Vagina (tissue), 2 donors: ENCODE measurements at places on chromosomes 16 and 17.

DNA sequence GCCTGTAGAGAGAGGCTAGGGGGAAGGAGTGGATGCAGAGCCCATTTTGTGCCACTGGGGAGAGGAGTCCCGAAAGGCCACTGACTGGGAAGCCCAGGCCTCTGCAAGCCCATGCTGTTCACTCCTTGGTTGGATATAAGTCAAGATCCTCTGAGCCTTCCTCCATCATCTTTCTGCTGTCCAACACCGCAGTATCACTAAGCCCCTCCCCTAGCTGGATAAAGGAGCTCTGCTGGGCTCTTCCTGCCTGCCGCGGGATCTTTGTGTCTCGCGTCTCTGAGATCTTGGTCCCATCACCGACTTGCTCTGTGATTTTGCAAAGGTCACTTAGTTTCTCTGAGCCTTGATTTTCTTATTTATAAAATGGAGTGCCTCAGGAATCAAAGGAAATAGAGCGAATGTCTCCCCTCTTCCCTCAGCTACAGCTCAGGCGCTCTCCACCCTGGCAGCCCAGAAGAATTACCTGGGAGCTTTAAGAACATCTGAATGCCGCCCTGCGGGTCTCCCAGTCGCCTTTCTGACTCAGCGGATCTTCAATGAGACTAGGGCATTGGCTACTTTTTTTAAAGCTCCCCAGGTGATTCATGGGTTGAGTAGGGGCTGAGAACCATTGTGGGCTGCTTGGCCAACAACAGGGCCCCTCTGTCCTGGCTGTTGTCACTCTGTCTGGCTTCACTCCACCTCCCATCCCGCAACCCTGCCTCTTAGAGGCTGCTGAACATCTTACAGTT, 25.2 kb upstream of the TMEM220 start:
- DNase-seq = no peak

- no peak for DNase-seq
These were observed 238.1 kb downstream of the MSI2 start for GRCh38 chr17:57494443-57494842.

- no peak for DNase-seq
These were observed 265.9 kb upstream of the SALL1 start for GRCh38 chr16:51416926-51417325.

GRCh38 chr16:4142268-4142667, 26.0 kb upstream of the ADCY9 start:
- no peak for DNase-seq

DNA sequence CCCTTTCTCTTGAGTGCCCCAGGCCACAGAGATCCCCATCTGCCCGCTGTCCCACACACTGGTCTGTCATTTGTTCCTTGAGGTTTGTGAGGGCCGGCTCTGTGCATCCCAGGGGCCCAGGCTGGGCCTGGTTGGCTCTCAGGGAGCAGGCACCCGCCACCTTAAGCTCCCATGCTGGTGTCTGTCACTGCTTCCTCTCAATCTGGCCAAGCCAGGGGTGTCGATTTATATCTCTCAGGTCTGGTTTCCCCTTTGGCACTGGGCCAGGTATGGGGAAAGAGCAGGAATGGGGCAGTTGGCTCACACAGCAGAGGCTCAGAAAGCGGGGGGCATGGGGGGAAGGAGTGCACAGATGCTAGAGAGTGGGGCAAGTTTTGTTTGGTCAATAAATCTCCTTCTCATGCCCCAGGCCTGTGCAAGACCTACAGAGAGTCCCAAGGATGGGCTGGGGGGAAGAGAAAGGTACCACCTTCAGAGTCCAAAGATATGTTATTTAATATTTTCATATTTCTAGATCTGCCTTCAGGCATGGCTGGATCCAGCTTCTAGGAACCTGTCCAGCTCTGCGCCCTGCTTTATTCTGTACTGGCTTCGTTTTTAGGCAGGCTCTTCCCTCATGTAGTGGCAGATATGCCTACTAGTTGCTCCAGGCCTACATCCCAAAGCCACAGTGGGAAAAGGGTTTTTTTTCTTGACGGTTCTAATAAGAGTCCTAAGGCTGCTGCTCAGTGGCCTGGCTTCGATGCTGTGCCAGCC, 34.3 kb downstream of the IL4R start:
- DNase-seq = no peak

DNA sequence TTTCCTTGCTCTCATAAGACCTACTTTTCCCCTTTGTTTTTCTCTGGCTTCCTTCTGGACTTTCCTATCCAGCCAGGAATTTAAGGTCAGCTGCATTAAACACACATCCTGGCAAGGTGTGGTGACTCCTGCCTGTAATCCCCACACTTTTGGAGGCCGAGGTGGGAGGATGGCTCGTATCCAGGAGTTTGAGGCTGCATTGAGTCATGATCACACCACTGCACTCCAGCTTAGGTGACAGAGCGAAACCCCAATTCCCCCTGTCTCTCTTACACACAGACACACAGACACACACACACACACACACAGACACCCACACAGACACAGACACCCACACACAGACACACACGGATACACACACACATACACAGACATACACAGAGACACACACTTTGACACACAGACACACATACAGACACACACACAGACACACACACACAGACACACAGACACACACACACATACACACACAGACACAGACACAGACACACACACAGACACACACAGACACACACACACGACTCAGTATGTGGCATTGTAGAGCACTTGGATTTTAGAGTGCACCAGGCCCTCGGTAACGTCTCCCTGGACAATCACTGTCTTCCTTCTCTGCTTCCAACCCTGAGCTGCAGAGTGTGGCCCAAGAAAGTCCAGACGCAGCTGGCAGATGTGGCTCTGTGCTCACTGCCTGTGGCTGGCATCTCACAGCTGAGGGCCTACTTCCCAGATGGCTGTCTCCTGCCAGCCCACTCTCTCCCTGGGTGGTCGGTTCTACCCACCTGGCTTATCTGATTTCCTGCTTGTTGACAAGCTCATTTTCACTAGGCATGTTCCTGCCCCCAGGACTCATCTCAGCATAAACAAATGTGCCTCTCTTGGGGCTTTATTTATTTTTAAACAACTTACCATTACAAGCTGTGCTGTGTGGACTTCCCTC, 39.0 kb downstream of the NLRP1 start:
- DNase-seq = peak; percentile 79

DNA sequence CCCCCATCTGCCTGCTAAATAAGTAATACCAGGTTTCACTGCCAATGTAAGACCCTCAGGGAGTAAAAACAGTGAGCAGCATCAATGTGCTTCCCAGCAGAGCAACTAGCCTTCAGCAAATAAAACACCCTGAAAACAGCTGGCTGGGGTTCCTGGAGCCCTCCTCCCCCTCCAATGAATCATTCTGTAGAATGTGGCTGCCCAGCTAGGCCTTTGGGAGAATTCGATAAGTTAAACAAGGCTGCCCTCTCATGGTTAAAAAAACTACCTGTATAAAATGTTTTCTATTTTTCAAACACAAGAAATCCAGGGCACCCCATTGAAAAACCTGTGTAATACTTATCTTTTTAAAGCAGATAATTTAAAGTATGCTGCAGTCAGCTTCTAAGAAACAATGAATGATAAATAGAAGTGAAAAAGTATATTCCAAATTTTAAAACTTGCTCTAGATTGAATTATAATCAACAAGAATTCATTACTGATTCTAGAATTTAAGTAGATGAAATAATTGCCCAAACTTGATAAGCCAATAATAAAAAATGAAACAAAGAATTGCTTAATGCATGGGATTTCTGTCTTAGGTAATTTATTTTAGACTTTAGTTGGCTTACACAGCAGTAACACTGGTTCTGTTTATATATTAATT, 9.4 kb upstream of the TOM1L1 start:
- no peak for DNase-seq

DNA sequence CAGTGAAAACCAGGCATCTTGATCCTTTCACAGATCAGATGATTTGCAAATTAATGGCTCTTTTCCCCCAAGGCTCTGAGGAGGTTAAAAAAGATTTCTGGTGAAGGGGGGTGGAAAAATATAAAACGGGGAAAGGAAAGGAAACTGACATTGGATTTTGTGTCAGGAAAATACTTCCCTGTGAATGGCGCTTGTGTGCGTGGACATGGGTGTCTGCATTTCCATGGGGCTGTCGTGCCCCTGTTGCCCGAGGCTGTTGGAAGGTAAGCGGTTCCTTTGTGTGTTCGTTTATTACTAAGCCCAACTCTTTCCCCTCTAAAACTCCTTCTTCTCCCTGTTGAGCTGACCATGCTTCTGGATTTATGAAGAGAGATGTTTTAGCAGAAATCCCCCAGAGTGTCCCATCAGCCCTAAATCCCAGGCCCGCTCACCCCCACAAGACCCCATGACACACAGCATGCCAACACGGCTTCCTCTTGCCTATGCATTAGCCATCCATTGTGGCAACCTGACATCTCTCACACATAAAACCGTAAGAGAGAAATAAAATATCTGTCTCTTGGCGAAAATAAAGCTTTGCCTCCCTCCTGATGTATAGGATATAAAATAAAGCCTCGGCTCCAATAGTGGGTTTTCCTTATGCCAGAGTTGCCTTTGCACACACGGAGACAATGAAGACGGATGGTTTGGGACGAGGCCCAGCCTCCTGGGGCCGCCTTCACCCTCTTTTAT, 7.3 kb upstream of the LHX1 start:
- DNase-seq = no peak

GRCh38 chr16:17459903-17460521, 10.7 kb downstream of the XYLT1 start:
- no peak for DNase-seq

DNA sequence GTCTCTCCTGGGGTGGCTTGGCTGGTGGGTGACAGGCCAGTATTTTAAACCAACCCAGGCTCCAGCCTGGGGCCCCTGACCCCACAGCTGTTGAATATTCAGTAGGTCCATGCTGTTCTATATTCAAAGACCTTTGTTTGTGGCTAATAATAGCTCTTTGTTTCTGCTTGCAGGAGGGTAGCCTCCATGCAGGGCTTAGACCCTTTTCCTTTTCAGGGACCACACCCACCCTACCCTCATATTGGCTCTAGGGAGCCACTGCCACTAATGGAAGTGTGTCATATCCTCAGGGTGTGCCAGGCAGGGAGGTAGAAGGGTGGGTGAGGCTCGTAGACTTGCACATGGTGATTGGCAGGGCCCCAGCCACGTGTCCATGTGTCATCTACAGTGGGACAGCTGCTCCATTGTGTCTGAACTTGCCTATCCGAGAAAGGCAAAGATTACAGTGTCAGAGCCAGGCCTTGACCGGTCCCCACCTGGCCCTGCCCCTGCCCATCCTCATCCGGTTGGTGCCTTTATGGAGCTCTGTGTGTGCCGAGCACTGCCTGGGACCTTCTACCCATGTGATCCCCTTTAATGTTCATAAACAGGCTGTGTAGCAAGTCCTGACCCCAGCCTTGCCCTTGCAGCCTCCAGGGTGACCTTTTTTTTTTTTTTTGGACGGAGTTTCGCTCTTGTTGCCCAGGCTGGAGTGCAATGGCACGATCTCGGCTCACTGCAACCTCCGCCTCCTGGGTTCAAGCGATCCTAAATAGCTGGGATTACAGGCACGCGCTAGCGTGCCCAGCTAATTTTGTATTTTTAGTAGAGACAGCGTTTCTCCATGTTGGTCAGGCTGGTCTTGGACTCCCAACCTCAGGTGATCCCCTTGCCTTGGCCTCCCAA, 22.1 kb downstream of the TMC7 start:
- DNase-seq = no peak

DNA sequence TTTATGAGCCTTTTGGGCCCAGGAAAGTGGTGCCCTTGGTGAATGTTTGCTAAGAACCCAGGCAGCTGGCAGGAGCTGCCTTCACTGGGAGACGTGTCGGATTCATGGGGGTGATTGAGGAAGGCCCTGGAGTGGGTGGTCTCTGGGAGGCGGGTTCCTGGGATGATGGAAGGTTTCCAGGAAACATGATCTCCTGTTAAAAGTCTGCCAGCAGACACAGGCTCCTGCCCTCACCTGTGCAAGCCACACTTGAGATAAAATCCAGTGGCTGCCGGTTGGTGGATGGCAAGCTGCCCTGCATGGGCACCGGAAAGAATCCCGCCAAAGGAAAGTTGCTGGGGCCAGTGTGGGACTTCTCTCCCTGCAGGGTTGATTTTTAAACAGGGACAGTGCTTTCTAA, 189.0 kb upstream of the CIBAR2 start:
- no peak for DNase-seq

- no peak for DNase-seq
These were observed 197.3 kb upstream of the SDK2 start for GRCh38 chr17:73841431-73842060.

- no peak for DNase-seq
These were observed 13.5 kb upstream of the ITGB3 start for GRCh38 chr17:47239967-47240651.

DNA sequence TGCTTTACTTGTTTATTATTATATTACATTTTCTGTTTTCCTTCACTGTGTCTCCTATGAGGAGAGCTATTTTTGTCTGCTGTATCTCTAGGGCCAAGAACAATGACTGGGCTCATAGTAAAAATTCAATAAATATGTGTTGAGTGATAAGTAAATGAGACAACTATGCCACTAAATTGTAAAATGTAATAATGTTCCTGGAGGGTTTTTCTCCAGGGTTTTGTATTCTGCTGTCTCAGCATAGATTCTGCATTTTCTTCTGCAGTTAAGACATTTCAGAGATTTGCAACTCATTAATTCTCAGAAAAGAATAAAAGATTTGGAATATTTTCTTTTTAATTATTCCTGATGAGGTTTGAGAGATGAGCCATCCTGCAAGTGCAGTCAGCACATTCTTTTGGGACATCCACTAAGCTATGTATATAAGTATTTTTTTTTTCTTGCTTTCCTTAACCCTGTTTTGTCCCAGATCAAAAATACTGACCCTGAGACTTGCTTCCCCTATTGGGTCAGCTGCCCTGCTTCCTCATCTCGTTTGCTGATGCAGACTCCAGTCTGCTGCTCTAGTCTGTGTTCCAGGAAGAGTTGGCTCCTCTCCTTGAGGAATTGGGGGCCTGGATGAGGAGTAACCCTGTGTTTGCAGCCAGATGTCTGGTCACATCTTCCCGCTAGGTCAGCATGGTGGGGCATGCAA, 122.9 kb downstream of the ABCA8 start:
- no peak for DNase-seq

- no peak for DNase-seq
These were observed 6.5 kb downstream of the ZZEF1 start for GRCh38 chr17:4136373-4136772.

- DNase-seq = no peak
These were observed 2.6 kb downstream of the SNX29 start for GRCh38 chr16:11979013-11979672.

DNA sequence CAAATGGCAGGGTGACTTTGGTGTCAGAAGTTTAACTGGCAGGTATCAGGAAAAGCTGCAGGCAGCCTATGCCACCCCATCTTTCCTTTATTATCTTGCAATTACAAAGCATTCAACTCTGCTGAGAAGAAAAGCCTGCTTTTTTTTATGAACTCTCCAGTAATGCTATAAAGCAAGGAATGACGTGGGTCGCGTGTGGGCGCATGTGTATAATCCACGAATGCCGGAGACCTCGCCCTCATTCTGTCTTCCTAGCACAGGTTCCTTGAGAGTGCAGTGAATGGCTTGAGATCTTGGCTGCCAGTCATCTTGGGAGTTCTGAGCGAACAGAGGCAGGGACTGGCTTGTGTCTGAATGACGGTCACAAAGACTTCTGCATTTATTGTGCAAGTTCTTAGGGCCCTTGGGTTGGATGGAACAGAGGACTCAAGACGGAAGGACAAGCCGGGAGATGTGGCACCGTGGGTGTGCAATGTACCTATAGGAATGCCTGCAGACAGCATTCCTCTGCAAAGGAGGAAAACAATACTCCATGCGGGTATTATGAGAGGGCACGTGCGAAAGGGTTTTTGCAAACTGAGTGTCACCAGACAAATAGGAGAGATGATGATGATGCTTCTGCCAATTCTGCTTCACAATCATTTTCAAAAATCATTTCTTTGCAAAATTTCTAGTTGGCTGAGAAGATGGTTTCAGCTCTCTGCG, 96.1 kb upstream of the ELAC2 start:
- DNase-seq = no peak

- DNase-seq = no peak
These were observed 183.2 kb downstream of the C16orf78 start for GRCh38 chr16:49556606-49557446.
